ENCODE measurements at places on chromosomes 1 and 21.
A peak's percentile ranks its signal among the peaks of the same experiment; 100 is the strongest.

- no peak for DNase-seq
Observed at GRCh38 chr1:243474136-243474881, 218.5 kb downstream of the SDCCAG8 start.

- DNase-seq, result no peak
Observed at GRCh38 chr1:24463776-24464735, 38.6 kb upstream of the RCAN3 start.

DNA sequence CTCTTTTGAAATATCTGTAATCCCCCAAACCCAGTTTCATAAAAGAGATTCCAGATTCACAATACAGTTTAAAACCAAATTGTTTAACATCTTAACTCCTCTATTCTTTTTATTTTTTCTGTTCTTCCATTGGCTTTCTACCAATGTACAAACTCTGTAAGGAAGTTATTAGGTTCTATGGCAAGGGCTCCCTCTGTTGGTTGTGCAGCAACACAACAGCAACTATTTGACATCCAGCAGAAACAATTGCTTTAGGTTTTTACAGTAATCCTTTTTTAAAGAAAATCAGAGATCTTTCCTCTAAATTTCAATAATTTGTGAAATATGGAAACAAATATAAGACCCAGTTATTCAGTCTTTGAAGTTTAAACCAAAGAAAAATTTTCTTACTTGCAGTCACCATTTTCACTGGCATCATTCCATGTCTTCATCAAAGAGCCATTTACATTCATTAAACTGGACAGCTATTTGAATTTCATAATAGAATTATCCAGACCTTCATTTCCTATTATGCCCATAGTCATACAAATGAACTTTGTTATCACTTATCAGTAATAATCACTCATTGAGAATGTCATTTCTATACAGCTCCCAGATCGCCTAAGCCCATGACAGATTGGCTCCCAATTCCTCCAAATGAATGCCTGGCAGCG lies 46.5 kb upstream of the RNF11 start:
- DNase-seq, result peak; percentile 35

GRCh38 chr1:151715726-151716404 lies 738 bp downstream of the CELF3 start:
- no peak for DNase-seq

- no peak for DNase-seq
Observed at GRCh38 chr1:182357171-182357570, 34.4 kb downstream of the GLUL start.

- no peak for DNase-seq
Observed at GRCh38 chr1:223189525-223189902, 46.5 kb upstream of the TLR5 start.

- DNase-seq, result no peak
Observed at GRCh38 chr1:229862017-229862774, 204.8 kb upstream of the GALNT2 start.

DNA sequence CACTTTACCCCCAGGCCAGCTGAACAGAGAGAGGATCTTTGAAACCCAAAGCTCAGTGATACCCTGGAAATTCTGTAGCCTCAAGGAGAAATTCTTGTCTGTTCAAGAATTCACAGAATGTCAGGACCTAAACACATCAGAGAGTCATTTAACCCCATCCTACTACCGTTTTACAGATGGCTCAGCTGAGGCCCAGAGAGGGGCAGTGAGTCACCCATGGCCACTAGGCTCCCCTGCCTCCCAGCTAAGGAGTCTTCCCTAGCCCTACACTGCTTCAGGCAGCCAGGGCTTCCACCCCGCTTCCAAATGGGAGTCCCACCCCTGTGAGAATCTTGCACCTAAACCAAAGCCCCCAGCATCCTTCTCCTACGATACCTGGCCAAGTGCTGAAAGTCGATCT lies 28.3 kb downstream of the VWA5B1 start:
- DNase-seq, result no peak

- DNase-seq, result no peak
Observed at GRCh38 chr21:36725793-36726386, 27.0 kb downstream of the SIM2 start.

DNA sequence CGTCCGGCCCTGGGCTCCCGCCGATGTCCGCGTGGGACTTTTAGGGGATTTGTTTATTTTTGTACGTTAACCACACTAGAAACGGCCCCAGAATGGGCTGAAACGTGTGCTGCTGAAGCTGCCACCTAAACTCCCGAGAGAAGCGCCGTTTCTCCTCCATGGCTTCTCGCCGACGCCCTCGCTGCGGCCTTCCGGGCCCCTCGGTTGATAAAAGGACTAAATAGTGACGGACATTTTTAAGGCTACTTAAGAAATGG lies 678 bp upstream of the PTTG1IP start:
- no peak for DNase-seq

DNA sequence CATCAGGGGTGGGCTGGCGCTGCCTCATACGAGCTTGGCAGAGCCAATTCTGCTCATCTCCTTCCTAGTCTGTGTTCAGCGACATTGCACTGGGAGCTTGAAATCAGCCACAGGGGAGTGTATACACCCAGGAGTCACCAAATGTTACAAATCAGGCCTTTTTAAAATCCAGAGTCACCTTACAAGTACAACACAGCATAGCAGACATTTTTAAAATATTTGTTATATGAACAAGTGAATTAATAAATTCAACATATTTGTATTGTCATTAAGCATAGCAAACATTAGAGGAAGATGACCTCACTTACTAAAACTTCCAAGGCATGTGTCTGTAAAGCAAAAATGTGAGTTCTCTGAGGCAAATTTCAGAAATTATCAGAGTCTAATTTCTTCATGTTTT lies 210.0 kb downstream of the HLX start:
- no peak for DNase-seq

DNA sequence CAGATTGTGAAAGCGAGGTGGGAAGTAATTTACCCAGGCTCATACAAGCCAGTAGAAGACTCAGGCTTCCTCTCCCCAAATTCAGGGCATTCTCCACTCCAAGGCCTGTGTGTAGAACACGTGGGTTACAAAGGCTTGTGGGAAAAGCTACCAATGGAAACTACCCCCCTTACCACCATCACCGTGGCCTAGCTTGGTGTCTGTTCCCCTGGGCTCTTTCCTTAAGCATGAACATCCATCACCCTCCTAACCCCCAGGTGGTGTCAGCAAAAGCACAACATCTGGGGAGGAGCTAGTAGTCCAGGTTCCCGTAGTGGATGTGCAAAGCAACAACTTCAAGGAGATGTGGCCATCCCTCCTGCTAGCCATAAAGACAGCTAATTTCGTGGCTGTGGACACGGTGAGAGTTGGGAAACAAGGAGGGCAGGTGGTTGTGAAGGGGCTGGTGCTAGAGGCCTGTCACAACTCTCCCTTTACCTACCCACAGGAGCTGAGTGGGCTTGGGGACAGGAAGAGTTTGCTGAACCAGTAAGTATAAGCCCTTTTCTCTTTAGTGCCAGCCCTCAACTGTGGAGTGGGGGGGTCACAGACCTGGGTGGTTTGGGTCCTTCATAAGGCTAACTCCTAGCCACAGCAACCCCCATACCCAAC lies 701 bp upstream of the MUTYH start:
- no peak for DNase-seq

DNA sequence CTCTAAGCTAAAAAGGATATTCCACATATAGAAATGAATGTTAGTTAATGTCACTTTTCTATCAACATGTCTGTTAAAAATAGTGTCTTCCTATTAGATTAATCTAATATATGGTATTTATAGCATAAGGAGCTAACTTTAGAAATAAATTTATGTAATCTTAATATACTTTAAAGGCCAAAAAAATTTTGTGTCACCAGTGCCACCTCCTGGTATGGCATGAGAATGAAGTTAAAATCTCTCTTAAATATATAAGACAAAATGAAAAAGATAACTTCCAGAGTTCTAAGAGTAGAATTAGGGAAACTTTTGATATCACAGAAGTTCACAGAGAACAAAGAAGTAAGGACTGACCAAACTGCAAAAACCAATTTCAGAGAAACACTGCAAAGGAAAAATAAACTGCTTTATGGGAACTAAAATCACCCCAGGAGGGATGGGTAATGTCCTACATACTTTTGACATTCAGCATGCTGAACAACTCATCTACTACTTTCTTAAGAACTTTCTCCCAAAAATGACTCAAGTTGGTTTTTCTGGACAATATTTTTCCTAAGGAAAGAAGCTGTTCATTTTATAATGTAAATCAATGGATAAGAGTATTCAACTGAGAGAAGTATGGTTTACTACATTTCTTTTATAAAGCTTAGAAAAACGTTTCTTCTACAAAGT lies 82.8 kb downstream of the TRIM33 start:
- no peak for DNase-seq

DNA sequence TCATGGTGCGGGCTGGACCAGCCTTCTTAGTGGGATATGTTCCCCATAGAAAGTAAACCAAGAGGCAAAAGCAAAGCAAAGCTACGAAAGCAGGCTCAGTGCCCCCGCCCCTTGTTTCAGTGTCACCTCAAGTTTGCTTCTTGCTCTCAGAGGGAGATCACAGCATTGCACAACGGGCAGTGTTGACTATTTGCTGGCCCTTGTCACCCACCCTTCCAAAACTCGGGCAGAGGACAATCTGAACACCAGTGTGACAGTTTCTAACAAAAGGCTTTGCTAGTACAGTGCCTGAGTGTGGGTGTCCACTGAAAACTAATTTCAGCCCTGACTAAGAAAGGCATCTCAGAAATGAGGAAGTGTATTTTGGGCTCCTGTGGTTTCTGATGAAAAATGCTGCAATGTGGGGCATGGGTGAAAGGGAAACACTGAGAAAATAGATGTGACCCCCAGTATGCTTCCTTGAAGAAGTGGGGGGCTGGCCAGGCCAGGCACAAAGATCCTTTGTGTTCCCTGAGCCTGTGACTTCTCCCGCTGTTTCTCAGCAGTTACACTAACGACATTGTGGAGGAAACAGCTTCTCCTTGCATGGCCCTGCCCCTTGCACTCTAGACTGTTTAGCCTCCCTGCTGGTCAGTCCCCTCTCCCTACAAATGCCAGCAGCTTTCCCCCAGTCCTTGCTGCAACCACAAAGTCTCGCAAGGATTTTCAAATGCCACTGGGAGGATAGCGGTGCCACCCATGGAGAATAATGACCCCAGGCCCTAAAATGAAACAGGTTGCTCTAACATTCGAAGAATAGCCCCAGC lies 33.3 kb upstream of the KCNE1 start:
- no peak for DNase-seq

DNA sequence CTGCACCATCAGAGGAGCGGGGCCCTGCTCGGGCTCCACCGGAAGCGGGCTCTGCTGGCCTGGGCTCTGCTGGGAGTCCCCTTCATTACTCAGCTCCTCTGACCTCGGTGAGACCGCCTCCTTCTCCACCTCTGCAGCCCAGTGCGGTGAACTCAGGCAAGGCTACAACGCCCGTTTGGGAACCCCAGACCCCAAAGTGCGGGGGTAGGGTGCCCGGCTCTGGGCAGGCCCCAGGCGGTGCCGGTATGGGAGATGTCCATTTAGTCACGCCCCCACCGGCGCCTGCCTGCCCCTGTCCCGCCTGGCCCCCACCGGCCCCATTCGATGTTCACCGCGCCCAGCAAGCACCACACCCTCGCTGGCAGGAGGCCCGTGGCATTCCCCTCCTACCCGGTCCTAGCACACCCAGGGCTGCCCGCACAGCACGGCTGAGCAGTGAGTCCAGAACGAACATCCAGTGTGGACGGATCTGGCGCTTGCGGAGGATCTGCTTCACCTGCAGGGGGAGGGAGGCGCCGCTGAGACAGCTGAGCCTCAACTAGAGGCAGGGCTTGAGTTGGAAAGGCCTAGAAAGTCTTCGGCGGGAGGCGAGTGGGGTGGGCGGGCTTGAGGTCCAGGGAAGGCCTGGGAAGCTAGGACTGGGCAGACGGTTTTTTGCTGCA lies 10.0 kb downstream of the MAP3K6 start:
- DNase-seq, result no peak

- no peak for DNase-seq
Observed at GRCh38 chr1:160954158-160955104, at the start of gene ITLN2. ITLN2 (minus strand) TSS chr1:160954809; CDS start chr1:160954741, 68 bp downstream.

GRCh38 chr1:113223546-113223945 lies 150.5 kb downstream of the LRIG2 start:
- DNase-seq, result no peak

DNA sequence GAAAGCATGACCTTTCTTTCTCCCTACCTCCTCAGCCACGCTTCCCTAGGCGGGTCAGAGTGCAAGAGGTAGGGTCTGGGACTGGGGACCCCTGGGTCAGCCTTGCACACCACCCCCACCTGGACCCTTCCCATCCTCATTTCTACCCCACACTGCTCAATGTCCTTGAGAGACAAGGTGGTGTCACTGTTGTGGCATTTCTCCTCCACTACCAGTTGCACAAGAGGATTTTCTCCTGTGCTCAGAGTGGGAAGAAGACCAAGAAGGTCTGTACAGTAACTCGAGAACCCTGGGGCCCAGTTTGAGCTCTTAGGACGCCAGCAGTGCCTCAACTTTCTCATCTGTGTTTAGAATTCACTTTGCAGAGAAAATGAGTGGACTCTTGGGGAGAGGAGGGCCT lies 49.4 kb upstream of the CD34 start:
- DNase-seq, result no peak

GRCh38 chr1:24558902-24559791 lies 3.3 kb downstream of the NCMAP start:
- peak; percentile 61 for DNase-seq

- DNase-seq, result no peak
Observed at GRCh38 chr1:162133566-162133965, 64.1 kb downstream of the NOS1AP start.

GRCh38 chr1:156624814-156625435 lies 5.7 kb downstream of the HAPLN2 start:
- DNase-seq, result no peak

GRCh38 chr1:117590273-117590925 lies 15.4 kb upstream of the TENT5C start:
- DNase-seq, result no peak

- DNase-seq, result no peak
Observed at GRCh38 chr1:42841010-42841409, 5.4 kb upstream of the ZNF691 start.

- no peak for DNase-seq
Observed at GRCh38 chr1:198175423-198176170, 18.8 kb downstream of the NEK7 start.

GRCh38 chr1:91725618-91725988 lies 160.3 kb downstream of the TGFBR3 start:
- DNase-seq, result no peak

GRCh38 chr1:203671521-203672278 lies 45.1 kb downstream of the ATP2B4 start:
- no peak for DNase-seq

DNA sequence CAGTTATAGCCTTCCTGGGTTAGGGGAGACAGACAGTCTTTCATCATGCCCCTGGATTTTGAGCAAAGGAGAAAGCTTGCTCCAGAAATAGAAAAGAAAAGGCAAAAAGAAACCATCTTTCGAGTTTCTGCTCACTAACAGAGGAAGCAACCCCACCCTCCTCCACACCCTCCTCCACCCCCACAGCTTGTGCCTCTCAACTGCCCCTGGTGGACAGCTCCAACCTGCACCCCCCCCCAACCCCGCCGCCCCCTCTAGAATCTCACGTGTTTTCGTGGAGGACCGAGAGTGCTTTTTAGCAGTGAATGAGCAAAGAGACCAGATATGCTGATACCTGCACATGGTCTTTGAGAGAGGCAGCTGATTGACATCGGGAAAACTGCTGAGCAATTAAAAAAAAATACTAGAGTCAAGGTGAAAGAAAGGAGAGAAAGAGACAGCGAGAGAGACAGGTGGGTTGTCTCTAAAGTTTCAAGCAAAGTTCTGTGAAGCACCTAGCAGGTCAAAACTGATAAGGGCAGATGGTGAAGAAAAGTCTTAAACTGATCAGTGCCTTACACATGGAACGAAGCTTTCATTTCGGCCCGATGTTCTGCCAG lies 358.3 kb downstream of the KIF26B start:
- no peak for DNase-seq

GRCh38 chr1:6121651-6122370 lies 58.3 kb downstream of the CHD5 start:
- no peak for DNase-seq

GRCh38 chr1:15717418-15718125 lies 18.5 kb upstream of the SLC25A34 start:
- no peak for DNase-seq
